ENCODE measurements at places on chromosomes 16 and 17.

DNA sequence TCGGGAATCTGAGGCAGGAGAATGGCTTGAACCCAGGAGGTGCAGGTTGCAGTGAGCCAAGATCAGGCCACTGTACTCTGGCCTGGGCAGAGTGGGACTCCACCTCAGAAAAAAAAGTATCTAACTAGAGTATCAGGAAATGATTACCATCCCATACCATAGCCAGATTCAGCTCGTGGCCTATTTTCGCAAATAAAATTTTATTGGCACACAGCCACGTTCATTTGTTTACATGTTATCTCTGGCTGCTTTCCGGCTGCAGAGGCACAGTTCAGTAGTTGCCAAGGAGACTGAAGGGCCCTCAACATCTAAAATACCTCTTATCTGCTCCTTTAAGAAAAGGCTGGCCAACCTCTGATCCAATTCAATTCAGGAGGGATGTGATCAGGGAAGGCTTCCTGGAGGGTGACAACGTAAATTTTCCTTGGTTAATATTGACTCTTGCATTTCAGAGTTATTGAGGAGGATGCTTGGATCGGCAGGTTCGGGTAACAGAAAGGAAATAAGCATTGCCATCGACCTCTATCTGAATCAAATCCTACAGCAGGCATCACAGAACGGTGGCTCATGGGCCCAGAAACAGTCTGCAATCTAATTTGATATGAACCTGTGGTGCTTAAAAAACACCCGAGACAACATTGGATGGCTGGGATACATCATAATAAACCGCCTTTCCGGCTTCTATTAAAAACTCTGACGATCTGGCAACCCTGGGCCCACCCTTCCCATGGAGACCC is 73.8 kb downstream of the XYLT1 start:
- peak; percentile 65 for DNase-seq

DNA sequence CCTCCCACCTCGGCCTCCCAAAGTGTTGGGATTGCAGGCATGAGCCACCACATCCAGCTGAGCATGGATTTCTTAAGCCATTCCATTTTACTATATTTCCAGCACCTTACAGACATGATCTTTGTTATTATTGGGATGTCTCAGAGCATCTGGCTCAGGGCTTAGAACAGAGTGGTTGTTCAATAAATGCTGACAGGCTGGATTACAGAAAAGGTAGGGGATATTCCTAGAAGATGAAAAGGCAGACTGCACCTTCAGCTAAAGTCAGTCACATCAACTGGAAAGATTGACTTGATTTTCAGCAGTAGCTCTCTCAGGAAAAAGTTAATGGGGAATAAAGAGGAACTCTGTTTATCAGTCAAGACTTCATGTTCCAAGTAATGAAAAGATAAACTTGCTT is 360.3 kb upstream of the ERCC4 start:
- no peak for DNase-seq

- no peak for DNase-seq
These were observed 127.1 kb upstream of the HS3ST3A1 start for GRCh38 chr17:13728781-13729180.

DNA sequence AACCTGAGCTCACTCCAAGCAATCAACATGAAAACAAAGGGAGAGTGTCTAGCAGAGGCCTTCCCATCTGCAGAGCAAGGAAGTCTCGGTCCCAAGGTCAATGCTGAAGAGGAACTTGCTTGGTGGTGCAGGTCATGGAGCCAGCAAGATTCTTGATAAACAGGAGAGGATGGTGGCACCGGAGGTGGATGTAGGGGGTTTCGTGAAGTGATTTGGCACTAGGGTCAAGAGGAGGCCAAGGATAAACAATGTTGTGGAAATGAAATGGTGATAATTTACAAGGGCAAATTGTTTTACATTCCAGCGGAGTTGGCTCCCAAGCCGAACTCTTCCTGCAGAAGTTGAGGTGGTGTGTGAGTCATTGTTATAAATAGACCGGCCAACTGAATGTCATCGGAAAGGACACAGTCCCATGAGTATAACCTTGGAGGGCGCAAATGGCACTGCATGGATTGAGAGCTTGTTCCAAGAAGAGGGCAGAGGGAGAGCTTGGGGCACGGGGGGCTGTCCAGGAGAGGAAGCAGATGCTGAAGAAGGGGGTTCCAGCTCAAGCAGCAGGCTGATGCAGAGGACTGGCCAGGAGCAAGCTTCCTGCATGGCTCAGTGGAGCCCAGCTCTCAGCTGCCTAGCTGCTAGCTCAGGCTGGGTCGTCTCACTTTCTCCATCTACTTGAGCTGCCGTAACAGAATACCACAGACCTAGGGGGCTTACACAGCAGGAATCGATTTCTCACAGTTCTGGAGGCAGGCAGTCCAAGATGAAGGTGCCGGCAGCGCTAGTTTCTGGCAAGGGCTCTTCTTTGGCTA is 136.6 kb downstream of the COPRS start:
- DNase-seq = no peak

- no peak for DNase-seq
These were observed 1.3 kb upstream of the NUTF2 start for GRCh38 chr16:67845291-67846062.

DNA sequence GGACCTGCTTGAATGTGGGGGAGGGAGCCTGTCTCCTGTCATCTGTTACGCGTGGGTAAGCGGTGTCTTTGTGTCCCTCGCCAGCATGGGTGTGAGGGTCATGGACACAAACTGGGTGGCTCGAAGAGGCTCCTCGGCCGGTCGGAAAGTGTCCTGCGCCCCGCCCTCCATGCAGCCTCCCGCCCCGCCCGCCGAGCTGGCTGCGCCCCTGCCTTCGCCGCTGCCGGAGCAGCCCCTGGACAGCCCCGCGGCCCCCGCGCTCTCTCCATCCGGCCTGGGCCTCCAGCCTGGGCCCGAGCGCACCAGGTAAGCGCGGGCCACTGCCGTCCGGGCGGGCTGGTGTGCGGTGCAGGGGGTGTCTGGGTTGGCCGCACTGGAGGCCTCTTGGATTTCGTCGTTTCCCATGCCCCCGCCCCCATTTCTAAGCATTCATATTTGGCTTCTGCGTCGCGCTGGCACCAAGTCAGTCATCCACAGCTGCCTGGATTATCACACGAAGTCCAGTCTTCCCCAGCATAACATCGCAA is 43.8 kb downstream of the ELAC2 start:
- no peak for DNase-seq

DNA sequence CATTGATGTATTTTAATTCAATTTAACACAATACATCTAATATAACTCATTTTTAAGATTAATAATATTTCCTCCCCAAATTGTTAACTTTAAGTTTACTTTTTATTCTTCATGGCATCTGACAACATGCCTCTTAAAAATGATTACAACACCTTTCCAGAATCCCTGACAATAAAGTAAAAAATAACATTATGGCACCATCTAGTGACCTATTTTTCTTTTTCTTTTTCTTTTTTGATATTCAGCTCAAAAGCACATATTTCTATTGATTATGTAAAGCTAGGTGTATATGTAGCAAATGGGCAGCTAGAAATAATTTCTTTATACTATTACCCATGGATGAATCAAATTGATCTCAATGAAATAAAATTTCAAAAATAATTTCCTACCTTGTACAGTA is 834.3 kb upstream of the CDH8 start:
- no peak for DNase-seq

DNA sequence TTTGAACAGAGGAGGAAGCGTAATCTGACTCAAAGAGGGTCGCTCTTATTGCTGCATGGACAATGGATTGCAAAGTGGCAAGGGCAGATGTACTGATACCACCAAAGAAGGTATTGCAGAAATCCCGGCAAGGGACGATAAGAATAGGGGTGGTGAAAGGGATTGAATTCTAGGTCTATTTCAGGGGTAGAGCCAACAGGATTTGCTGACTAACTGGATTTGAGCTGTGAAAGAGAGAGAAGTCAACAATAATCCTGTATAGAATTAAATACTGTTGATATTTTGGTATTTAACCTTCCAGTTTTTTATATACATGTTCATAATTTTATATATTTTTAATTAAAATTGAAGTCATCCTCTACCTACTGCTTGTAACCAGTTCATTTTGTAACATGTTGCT is 19.4 kb upstream of the ABCA3 start:
- DNase-seq = no peak

DNA sequence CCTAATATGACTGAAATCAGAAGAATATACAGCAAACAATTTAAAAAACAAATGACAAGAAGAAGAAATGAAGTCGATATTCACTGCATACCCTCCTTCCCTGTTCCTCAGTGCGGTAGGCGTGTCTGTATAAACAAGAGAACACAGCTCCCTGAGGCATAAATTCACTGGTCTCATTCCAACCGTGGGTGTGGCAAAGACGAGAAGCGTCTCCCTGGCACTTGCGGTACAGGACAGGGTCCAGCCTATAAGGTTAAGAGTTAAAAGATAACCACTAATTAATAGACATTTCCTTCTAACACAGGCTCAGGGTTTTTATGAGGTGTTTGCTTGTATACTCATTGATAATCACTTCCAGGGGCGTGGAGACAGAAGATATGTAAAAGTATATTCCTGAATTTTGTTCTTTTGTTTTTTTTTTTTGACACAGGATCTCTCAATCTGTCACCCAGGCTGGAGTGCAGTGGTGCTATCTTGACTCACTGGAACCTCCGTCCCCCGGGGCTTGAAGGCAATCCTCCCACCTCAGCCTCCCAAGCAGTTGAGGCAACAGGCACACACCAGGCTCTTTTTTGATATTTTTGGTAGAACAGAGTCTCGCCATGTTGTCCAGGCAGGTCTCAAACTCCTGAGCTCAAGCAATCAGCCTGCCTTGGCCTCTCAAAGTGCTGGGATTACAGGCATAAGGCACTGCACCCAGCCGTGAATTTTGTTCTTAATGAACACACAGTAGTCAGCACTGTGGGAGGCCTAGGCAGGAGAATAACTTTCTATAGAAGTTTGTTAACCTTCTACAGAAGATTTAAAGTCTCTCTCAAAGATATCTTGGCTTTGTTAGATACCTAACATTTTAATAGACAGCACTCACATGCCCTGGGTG is 59.1 kb upstream of the CLEC18B start:
- no peak for DNase-seq
